ENCODE measurements at places on chromosomes 1 and 21.

GRCh38 chr1:23114424-23115079 is 54.1 kb downstream of the LUZP1 start:
- peak; percentile 54 for DNase-seq

DNA sequence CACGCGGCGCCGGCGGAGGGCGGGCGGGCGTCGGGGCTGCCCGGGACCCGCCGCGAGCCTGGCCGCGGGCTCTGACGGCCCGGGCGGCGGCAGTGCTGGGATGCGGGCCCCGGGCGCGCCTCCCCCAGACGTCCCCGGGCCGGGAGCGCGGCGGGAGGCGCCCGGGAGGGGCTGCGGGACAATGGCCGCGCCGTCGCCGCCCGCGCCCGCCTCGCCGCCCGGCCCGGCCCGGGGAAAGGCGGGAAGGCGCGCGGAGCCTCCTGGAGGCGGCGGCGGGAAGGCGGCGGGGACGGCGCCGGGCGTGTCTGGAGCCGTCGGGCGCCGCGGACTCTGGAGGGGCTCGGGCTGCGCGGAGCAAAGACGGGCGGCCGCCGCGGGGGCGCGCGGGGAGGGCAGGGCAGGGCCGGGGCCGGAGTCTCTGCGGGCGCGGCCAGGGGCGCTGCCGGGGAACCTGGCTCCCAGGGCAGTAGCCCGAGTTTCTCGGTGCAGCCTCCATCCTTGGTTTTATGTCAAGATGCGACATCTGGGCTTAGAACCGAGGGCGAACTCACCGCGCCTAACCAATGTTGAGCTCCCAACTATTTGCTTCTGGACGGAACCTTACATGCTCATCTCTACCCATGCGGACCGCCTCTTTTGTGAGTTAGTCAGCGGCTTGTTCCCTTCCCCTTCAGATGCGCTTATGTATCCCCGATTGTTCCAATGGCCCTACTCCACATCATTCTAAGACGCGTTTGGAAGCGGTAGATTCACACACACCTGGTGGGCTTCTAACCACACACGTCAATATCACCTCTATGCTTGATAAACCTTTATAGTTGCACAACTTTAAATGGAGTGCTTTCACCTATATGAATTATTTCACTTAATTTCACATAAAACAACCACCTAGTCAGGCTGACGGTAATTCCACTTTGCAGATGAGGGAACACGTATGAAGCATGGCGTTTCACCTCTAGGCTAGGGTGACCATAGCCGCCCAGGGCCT is 651 bp downstream of the ZBTB8A start:
- DNase-seq = peak; percentile 48

DNA sequence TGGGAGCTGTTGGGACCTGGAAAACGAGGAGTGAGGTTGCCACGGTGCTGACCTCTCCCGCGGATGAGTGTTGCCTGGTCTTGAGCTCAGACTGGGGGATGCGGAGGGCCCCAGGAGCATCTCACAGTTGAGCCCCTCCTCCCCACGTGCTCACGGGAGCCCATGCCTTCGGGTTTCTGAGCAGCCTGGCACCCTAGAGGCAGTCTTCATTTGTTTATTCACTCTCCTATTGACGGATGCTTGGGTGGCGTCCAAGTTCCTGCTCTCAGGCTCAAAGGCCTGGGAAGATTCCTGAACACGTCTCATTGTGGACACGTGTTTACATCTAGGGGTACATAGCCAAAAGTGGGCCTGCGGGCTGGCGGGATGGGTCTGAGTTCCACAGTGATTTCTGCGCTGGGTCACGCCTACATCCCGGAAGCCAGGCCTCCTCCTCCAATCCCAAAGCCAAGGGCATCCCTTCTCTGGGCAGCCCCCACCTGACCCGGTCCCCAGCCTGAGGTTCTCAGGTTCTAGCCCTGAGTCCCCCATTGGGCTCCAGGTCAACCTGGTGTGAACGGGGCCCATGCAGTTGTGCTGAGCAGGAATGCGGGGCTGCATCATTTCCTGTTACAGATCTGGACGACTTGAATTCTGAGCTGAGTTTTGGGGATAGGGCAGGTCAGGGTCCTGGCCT is 14.7 kb downstream of the WNT3A start:
- no peak for DNase-seq

DNA sequence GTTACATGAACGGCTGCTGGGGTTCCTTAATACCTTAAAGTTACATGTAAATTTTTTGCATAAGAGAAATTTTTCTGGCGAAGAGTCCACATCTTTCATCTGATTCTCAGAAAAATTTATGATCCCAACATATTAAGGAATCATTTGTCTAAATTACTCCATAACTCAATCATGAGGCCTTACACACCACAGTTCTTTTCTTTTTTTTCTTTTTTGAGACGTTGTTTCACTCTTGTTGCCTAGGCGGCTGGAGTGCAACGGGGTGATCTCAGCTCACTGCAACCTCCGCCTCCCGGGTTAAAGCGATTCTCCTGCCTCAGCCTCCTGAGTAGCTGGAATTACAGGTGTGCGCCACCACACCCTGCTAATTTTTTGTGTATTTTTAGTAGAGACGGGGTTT is 2.1 kb upstream of the S100A11 start:
- DNase-seq = no peak

GRCh38 chr21:23887725-23888306 is 1719.5 kb downstream of the MRPL39 start:
- no peak for DNase-seq

GRCh38 chr1:155060736-155061135 is 2.8 kb upstream of the EFNA4 start:
- no peak for DNase-seq

DNA sequence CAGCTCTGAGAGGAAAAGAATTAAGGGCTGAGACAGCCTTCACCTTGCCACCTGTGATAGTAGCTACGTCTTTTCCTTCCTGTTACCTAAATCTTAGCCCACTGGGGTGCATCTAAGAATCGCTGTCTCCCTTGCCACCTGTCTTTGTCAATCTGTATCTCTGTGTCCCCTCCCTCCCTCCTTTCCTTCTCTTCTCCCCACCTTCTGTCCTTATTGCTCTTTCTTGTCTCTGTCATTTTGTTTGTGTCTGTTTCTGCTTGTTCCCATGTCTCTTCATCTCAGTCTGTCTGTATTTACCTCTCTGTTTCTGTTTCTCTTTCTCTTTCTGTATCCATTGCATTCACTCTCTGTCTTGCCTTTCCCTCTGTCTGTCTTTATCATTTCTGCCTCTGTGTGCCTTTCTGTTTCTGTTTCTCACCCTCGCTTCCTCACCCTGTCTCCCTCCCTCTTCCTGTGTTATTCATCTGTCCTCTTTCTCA is 30.2 kb downstream of the SLC22A15 start:
- no peak for DNase-seq

DNA sequence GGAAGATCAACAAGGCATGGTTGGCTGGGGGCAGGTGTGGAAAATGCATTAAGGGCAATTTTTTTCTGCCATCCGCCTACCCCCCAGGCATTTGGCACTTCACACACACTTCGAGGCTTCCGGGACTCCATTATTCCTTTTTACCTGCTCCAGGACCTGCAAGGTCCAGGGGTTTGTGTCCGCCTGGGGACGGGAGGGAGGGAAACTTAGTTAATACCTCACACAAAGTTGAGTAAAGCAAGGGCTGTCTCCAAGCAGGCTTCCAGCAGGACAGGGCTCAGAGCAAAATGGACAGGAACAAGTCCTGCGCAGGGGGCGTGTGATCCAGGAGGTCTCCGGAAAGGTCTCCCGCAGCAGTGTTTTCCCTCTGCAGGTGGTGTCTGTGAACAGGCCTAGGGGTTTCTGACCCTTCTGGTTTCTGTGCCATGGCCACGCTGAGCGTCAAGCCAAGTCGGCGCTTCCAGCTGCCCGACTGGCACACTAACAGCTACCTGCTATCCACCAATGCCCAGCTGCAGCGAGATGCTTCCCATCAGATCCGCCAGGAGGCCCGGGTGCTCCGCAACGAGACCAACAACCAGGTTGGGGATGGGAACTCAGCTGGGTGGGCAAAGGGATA is 712 bp downstream of the TEKT2 start:
- DNase-seq = no peak

DNA sequence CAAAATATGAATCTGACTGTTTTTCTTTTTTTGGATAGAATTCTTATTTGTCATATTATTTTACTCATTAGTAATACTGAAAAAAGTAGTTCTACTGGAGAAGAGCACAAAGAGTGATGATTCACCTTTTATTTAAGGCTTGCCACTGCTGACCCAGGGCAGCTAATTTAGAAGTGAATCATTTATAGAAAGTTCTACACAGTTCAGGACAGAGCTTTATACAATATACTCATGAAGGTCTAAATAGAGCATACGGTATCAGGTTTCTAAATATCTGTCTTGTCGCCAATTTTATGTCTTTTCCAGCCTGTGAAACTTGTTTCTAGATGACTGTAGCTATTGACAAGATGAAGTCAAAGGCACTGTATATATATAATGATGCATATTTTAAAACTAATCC is 25.0 kb downstream of the GIPC2 start:
- peak; percentile 89 for DNase-seq

DNA sequence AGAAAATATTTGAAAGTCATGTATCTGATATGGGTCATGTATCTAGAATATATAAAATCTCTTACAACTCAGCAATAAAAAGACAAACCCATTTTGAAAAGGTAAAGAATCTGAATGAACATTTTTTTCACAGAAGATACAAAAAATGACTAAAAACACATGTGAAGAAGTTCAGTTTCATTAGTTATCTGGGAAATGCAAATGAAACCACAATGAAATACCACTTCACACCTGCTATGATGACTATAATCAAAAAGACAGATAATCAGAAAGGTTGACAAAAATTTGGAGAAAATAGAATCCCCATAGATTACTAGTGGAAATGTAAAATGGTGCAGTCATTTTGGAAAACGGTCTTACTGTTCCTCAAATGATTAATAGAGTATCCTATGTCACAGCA is 631.0 kb downstream of the MRPL39 start:
- no peak for DNase-seq

- no peak for DNase-seq
These were observed 13.0 kb downstream of the TM2D1 start for GRCh38 chr1:61711969-61712368.

GRCh38 chr1:59125154-59125553 is 171.7 kb upstream of the FGGY start:
- DNase-seq = no peak

- DNase-seq = no peak
These were observed 80.9 kb downstream of the TTC3 start for GRCh38 chr21:37153935-37154350.

DNA sequence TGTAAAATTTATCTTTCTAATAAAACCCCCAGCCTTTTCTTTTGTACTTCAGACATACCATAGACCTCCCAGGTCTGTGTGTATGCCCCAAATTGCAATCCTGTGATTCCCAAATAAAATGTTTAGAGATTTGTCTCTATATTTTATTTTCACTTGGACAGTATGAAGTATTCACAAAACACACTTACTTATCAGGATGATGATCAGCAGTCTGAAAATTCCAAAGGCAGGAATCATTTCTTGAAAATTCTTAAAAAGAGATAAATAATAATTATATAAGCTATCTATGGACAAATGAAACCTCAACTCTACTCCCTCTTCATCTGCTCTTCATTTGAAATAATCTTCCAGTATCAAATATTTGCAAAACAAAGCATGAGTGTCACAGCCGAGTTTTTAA is 11.6 kb upstream of the GJA9 start:
- DNase-seq = no peak

- DNase-seq = no peak
These were observed 62.7 kb upstream of the RUNX3 start for GRCh38 chr1:24992761-24993211.

- DNase-seq = peak; percentile 90
These were observed 6.6 kb downstream of the IFFO2 start for GRCh38 chr1:18949686-18950400.

- no peak for DNase-seq
These were observed 550 bp upstream of the PCAT6 start for GRCh38 chr1:202810193-202810614.

Data from fibroblast of skin of back (primary cell).